Osteoblast (primary cell): ENCODE measurements at places on chromosomes 1 and 21. TPM values are rescaled to one million over a fixed set of nuclear protein-coding genes. Genes with fewer than 3 reads are reported as not detected.

- H3K36me3 ChIP-seq = no peaks in the 10 kb centered on the region
- no peaks in the 10 kb centered on the region for H3K27me3 ChIP-seq
- H3K27ac ChIP-seq = no peak overlapping the region
Observed at GRCh38 chr1:181153634-181153961, 65.1 kb downstream of the IER5 start.

GRCh38 chr1:205667909-205668643, 12.2 kb downstream of the SLC45A3 start:
- no peak overlapping the region for H3K4me3 ChIP-seq
- H3K27me3 ChIP-seq = peaks cover 3% of the 10 kb centered on the region
- H3K27ac ChIP-seq = no peak overlapping the region
- H3K36me3 ChIP-seq = no peaks in the 10 kb centered on the region

- H3K36me3 ChIP-seq = no peaks in the 10 kb centered on the region
- H3K4me3 ChIP-seq = no peak overlapping the region
- no peaks in the 10 kb centered on the region for H3K4me1 ChIP-seq
- peak; percentile 85 for DNase-seq
Observed at GRCh38 chr1:3019516-3020051, 1.7 kb upstream of the ACTRT2 start.

- DNase-seq = no peak
- no peaks in the 10 kb centered on the region for H3K27me3 ChIP-seq
- H3K4me3 ChIP-seq = no peak overlapping the region
- no peak overlapping the region for H3K27ac ChIP-seq
- H3K4me1 ChIP-seq = no peaks in the 10 kb centered on the region
Observed at GRCh38 chr1:75099581-75099980, 34.6 kb upstream of the LHX8 start.

- H3K27ac ChIP-seq = no peak overlapping the region
- peaks cover 11% of the 10 kb centered on the region for H3K4me1 ChIP-seq
- no peak for DNase-seq
- H3K27me3 ChIP-seq = no peaks in the 10 kb centered on the region
Observed at GRCh38 chr1:220876511-220877376, 2.5 kb upstream of the HLX start.

DNA sequence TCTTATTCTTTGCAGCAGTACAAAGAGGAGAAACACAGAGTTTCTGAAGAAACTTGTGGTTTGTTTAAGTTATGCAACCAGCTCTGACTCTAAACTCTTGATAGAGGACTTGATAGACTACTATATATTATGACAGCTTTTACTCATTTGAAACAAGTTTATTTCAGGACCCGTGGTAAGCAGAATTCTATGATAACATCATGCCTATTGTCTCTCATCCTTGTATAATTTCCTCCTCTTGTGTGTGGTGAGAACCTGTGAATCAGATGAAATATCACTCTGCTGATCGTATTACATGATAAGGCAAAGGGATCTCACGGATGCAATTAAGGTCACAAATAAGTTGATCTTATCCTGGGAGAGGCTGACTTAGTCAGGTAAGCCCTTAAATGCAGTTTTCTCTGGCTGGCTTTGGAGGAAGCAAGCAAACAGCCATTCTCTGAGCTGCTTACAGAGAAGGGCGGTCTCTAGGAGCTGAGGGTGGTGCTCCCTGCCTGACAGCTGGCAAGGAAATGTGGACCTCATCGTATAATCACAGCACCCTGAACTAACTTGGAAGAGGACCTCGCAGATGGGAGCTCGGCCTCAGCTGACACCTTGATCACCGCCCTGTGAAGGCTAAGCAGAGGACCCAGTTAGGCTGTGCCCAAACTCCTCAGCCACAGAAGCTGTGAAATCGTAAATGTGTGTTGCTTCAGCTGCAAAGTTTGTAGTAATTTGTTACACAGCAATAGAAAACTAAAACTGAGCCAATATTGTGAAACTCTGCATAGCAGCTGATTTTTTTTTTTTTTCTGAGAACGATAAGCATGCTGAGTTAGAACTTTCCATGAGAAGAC, 151.1 kb upstream of the DPT start:
- DNase-seq = peak; percentile 54
- H3K36me3 ChIP-seq = no peaks in the 10 kb centered on the region
- no peaks in the 10 kb centered on the region for H3K27me3 ChIP-seq
- H3K4me1 ChIP-seq = no peaks in the 10 kb centered on the region

DNA sequence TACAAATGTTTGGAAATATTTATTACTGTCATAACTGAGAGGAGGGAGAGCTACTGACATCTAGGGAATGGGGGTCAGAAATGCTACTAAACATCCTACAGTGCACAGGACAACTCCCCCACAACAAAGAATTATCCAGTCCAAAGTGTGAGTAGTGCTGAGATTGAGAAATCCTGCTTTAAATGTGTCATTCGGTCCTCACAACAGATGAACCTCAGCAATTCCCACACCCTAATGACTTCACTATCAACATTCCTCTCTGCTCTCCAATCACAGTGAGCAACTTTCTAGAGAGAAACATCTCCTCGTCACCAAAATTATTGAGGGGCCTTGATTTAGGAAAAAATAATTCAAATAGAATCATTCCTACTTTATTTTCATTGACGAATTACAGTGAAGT, 18.0 kb downstream of the OMA1 start:
- peak; percentile 62 for DNase-seq
- H3K4me1 ChIP-seq = no peaks in the 10 kb centered on the region
- no peaks in the 10 kb centered on the region for H3K36me3 ChIP-seq

DNA sequence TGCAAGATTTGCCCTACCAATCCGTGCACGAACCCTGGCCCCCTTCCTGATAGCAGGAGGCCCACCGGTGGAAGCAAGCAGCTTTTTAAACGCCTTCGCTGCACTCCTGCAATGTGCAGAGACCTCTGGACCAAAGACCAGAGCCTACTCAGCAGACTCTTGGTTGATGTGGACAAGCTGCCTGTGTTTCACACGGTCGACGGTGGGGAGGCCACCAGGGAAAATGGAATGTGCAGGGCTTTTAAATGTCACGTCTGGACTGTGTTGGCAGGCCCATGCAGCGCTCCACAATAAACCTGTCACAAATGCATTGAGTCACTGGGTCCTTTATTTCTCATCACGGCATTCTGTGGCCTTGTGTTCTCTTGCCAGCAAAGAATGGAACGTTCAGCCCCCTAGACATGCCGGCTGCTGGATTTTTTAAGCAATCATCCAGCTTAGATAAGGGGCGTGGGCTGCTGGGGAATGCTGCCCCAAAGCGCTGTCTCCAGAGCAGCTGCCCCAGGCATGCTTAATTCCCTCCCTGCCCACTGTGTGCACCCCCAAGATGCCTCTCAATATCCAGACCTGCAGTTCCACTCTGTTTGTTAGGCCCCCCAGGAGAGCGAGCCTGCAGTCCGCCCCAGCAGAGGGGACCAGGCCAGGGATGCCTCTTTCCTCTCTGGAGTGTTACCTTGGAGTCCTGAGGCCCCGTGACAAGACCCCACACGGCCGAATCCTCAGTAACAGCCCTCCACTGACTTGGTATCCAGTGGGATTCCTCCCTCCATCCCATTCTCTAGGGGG, 71.3 kb downstream of the ATP5PO start:
- H3K4me1 ChIP-seq = peaks cover 3% of the 10 kb centered on the region
- no peak for DNase-seq
- H3K36me3 ChIP-seq = no peaks in the 10 kb centered on the region
- H3K27me3 ChIP-seq = no peaks in the 10 kb centered on the region

DNA sequence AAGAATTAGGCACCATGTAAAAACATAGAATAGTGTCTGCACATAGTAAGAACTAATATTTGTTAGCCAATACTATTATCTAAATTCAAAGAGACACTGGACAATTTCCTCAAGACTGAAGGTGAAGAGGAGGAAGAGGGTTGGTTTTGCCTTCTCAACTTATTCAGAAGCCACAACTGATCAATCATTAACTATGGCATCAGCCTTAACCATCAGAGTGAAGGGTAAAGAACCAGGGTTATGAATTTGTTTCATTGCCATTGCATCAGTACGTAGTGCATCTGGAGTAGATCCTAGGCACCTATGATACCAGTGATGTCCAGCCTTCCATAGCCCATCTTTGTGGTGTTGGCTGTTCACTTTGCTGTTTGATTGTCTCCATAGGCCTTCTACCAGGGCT, 421.7 kb upstream of the DEPDC1 start:
- no peaks in the 10 kb centered on the region for H3K4me1 ChIP-seq
- H3K27ac ChIP-seq = no peak overlapping the region
- no peak for DNase-seq
- H3K36me3 ChIP-seq = no peaks in the 10 kb centered on the region
- H3K4me3 ChIP-seq = no peak overlapping the region

DNA sequence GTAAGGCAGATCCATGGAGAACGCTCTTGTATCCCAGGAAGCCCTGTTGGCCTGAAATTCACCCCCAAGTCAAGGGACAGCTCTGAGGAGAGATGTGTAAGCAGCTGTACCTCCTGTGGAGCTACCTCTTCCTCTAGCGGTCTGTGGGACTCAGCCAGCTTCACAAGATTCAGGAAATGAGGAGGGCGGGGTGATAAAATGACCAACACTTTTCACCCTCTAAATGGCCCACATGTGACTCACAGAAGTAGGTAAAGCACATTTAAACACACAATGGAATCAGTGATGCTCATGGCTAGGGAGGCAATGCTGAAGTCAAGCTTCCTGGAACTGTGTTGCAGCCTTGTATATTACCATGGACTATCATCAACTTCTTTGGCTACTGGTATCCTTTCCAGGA, at the start of gene SH2D1B:
SH2D1B (minus strand) TSS at position 135 of the 400 bp plus-strand sequence; CDS start at position 15, 120 bp downstream.
- no peaks in the 10 kb centered on the region for H3K27me3 ChIP-seq
- H3K27ac ChIP-seq = no peak within 1 kb of the TSS
- H3K36me3 ChIP-seq = no peaks in the 10 kb centered on the region
- no peak for DNase-seq
- no peak within 1 kb of the TSS for H3K4me3 ChIP-seq

- no peak overlapping the region for H3K4me3 ChIP-seq
- no peaks in the 10 kb centered on the region for H3K36me3 ChIP-seq
- DNase-seq = no peak
- no peak overlapping the region for H3K27ac ChIP-seq
- no peaks in the 10 kb centered on the region for H3K27me3 ChIP-seq
Observed at GRCh38 chr1:14167884-14168283, 430.6 kb upstream of the KAZN start.

GRCh38 chr1:181179987-181180365, 91.5 kb downstream of the IER5 start:
- H3K4me1 ChIP-seq = peaks cover 10% of the 10 kb centered on the region
- no peak overlapping the region for H3K4me3 ChIP-seq
- no peak overlapping the region for H3K27ac ChIP-seq
- peak; percentile 91 for DNase-seq

GRCh38 chr21:44764319-44765230, 37.0 kb downstream of the UBE2G2 start:
- H3K4me3 ChIP-seq = no peak overlapping the region
- no peaks in the 10 kb centered on the region for H3K27me3 ChIP-seq
- peaks cover 9% of the 10 kb centered on the region for H3K36me3 ChIP-seq
- peak; percentile 84 for DNase-seq
- H3K4me1 ChIP-seq = peaks cover 8% of the 10 kb centered on the region
- H3K27ac ChIP-seq = no peak overlapping the region

DNA sequence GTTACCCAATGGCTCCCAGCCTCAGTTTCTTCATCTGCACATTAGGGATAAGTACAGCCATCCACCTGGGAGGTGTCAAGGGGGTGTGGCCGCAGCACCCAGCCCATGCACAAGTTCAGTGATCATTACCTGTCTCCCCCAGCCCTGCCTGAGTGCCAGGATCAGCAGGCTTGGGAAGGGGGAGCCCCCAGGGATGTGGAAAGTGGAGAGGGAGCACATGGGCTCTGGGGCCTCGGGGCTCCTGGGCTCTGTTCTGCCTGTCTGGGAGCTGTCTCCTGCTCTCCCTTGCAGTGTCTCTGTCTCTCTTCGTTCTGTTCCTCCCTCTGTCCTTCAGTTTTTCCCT, 10.8 kb upstream of the PADI1 start:
- no peaks in the 10 kb centered on the region for H3K36me3 ChIP-seq
- peaks cover 27% of the 10 kb centered on the region for H3K4me1 ChIP-seq
- no peak for DNase-seq
- H3K27ac ChIP-seq = no peak overlapping the region
- H3K27me3 ChIP-seq = no peaks in the 10 kb centered on the region

DNA sequence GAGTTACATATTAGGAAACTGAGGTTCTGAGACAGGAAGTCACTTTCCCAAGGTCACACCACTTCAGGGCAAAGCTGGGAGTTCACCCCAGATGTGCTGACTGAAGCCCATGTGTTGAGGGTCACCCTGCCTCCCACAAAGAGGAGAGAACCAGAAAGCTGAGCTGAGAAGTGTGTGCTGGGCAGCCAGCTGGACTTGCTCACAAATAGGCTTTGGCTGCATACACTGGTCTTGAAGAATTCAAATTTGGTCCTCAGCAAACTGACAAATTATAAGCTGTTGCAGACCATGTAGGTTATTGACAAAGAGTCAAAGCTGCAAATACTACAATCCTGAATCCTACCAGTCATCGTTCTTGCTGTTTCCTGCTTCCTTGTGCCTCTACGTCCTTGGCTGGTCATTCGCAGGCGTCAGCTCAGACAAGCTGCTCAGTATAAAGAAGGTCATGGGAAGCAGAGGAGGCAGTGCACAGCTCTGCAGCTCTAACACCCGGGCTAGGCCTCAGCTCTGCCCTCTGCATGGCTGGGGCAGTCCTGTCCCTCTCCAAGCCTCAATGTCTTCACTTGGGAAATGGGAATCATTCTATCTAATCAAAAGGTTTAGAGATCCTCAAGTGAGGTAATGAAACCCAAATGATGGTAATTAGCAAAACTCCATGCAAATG, 40.0 kb downstream of the CDCP2 start:
- no peaks in the 10 kb centered on the region for H3K27me3 ChIP-seq
- H3K36me3 ChIP-seq = no peaks in the 10 kb centered on the region
- DNase-seq = peak; percentile 65

DNA sequence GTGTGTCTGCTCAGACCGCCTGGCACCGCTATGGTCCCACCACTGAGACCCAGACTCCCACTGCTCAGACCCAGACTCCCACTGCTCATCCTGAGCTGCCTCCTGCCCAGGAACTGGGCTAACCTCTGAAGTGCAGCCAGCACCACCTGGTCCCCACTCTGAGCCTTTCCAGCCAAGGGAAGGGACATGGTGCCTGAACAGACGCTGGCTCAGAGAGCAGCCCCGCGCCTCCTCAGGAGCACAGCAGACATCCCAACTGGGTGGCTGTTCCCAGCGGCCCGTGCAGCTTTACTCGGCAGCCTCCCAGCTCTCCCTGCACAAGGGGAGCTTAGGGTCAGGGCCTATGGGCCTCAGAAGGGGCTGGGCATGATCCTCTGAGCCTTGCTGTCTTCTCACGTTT, 27.8 kb upstream of the CNTN2 start:
- no peak overlapping the region for H3K4me3 ChIP-seq
- H3K36me3 ChIP-seq = no peaks in the 10 kb centered on the region
- no peak for DNase-seq
- no peaks in the 10 kb centered on the region for H3K27me3 ChIP-seq
- no peak overlapping the region for H3K27ac ChIP-seq

- DNase-seq = no peak
- no peak overlapping the region for H3K4me3 ChIP-seq
- H3K4me1 ChIP-seq = no peaks in the 10 kb centered on the region
- no peak overlapping the region for H3K27ac ChIP-seq
Observed at GRCh38 chr1:199172171-199173124, 533.6 kb downstream of the PTPRC start.

LRRC71 gene
- 0.36 and 0.59 TPM in 2 replicates for total RNA-seq

PIK3CD gene
- total RNA-seq = 12.7 and 14.1 TPM in 2 replicates

SELL gene
- under 0.01 TPM in 2 replicates for total RNA-seq

FCRL5 gene
- under 0.01 TPM in 1 of 2 replicates, not detected in the other for total RNA-seq

SPATA21 gene
- not detected in 2 replicates for total RNA-seq

STIL gene
- total RNA-seq = 4.0 and 6.5 TPM in 2 replicates

GPR161 gene
- total RNA-seq = 13.8 TPM in 2 replicates

LCE2C gene
- total RNA-seq = not detected in 2 replicates
